ENCODE measurements at places on chromosomes 5 and 9.

DNA sequence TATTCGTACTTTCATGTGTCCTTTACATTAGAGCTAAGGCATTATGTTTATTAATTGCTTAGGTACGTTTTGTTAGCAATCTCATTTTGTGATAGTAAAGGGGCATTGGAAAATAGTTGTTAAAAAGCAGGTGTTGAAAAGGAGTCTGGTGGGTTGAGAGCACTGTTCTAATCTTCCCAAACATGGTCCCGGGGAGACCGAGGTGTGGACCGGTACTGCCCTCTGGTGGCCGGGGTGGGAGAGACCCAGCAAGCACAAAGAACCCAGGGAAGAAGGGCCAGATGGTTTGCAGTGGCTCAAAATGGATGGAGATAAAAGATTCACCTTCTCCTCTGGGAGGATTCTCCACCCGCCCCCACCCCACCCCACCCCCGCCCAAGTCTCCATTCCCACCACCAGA, 26.1 kb downstream of the IDNK start:
- peak; percentile 77 for DNase-seq

DNA sequence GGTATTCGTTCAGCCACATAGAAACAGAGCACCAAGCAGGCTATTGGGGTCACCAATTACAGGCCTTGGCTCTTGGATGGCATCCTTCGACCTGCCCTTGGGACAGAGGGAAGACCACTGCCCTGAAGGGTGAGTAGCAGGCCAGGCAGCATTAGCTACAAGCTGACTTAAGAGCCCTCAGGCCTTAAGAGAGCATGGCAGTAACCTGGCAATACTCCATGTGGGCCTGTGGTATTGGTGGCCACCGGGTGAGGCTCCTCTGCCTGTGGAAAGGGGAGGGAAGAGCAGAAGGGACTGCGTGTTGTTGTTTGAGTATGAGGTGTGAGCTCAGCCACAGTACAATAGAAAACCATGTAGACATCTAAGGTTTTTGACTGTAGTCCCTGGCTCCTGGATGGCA, 170.6 kb downstream of the MCTP1 start:
- DNase-seq, result no peak

GRCh38 chr5:120818128-120818527, 354.0 kb downstream of the PRR16 start:
- no peak for DNase-seq

DNA sequence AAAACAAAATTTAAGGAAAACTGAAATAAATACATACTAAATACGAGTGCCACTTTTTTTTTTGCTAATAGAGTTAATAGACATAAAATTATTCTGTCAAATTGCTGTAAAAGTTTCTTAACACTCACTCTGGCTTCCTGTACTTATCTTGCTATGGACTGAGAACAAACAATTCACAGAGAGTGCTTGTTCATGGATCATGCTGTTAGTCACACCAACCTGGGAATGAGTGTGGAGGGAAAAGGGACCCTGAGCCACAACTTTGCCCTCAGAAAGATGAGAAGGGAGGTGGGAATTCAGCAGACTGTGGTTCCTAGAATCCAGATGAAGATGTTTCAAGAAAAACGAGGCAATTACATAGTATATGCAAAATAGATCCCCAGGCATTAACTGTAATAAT, 246.9 kb downstream of the FBXL7 start:
- no peak for DNase-seq

DNA sequence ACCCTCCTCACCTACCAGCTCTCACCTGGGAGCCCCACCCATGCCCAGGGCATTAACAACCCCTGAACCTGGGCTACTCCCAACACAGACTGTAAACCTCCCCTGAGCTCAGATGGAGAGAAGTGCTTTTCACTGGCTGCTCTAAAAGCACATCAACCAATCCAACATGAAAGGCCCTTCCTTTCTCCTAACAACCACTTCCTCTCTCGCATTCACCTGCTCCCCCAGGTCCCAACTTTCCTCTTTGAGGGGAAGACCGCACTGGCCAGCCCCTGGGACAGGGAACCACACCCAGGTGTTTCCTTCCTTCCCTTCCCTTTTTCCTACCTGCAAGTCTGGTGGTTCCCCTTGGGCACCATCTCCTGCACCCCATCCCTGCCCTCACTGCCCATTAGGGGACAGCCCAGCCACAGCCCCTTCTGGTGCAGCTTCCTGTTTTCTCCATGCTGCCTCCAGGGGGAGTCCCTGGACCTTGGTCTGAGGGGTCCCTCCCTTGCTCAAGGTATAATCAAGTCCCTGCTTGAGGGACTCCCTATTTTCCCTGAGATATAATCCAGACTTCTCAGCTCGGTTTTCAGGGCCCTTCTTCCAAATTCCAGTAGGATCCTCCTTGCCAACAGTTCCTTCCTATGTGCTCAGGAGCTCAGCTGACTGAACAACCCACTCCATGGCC, 30.5 kb upstream of the DAB2IP start:
- peak; percentile 79 for DNase-seq

GRCh38 chr5:170306381-170306831, 8.8 kb upstream of the LCP2 start:
- no peak for DNase-seq

DNA sequence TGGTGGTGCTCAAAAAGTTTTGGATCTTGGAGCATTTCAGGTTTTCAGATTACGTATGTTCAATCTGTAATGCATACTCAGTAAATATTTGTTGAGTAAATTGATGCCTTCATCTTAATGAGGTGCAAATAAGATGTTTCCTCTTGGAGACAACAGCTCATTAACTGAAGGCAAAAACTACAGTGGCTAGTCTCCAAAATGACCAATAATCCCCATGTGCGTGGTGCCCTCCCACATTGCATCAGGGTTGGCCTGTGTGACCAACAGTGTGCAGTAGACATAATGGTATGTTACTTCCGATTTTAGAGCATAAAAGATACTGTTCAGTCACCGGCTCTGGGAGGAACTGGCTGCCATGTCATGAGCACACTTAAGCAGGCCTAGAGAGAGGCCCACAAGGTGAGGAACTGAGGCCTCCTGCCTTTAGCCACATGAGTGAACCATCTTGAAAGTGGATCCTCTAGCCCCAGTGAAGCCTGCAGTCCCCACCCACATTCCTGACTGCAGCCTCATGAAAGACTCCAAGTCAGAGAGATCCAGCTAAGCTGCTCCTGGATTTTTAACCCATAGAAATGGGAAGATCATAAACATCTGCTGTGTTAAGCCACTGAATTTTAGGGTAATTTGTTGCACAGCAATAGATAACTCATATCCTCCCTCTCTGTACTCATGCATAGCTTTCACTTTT, 55.7 kb downstream of the LIFR start:
- DNase-seq, result no peak

DNA sequence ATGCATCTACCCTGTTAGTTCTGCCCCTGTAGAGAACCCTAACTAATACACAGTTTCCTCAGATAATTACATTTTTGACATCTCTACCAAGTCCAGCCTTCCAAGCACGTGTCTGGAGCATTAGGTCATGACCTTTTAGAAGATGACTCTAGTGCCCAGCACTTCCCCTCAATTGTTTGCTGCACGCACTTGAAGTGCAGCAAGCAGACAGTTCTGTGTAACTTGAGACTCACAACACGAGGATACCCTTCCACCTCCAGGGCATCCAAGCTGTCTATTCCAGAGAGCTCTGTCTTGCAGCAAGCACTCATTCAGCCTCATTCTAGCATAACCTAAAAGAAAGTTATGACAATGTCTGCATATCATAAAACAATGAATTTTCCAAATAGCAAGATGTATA, 1410.5 kb upstream of the CDH18 start:
- no peak for DNase-seq

- DNase-seq, result no peak
These were observed 13.1 kb upstream of the LHFPL2 start for GRCh38 chr5:78661691-78662090.

GRCh38 chr9:104276709-104277245, 182.7 kb downstream of the SMC2 start:
- no peak for DNase-seq

GRCh38 chr5:66129144-66129543, 15.0 kb upstream of the SREK1 start:
- DNase-seq, result peak; percentile 29

GRCh38 chr5:169801324-169801777, 164.3 kb downstream of the DOCK2 start:
- no peak for DNase-seq

GRCh38 chr5:173457482-173457881, 129.3 kb upstream of the STC2 start:
- no peak for DNase-seq

DNA sequence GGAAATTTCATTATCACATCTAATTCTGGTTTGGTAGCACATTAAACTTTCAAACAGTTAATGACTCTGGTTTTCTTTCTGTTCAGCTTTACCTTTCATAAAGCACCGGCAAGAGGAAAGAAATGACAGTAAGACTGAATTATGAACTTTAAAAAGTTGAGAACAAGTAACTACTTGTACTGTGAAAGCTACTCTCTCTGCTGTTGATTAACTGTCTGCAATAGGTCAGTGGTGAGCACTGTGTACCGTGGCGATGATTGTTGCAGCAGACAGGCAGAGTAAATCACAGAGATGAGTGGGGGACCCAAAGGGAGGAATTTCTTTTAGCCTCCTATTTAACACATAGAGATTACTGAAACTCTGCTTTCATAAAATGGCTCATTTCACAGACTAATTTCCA, 74.0 kb upstream of the MEF2C start:
- no peak for DNase-seq

DNA sequence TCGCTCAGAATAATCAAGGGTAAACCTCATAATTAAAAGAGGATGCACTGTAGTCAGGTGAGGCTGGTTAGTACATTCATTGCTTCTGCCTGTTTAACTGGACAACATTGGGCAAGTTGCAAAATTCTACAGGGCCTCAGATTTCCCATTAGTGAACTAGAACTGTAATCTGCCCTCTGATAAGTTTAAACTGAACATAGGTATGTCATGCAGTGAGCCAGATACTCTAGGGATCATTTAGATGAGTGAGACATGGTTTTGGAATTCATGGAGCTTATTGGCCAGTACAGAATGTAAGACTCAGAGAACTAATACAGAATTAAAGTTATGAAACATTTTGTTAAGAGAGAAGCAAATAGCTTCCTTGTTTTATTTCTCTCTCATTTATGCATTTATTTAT, 35.9 kb downstream of the RNF44 start:
- DNase-seq, result no peak

DNA sequence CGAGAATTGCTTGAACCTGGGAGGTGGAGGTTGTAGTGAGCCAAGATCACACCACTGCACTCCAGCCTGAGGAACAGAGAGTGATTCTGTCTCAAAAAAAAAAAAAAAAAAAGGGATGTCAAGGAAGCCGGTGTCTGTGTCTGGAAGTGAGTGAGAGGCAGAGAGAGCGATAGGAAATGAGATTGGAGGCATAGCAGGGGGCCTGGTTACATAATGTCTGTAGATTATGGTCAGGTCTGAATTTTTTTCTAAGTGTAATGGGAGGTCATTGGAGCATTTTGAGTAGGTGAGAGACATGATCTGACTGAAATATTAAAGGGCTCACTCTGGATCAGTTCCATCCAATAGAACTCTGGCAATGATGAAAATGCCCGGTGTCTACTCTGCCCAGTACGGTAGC, 40.4 kb upstream of the CTNNA1 start:
- no peak for DNase-seq

DNA sequence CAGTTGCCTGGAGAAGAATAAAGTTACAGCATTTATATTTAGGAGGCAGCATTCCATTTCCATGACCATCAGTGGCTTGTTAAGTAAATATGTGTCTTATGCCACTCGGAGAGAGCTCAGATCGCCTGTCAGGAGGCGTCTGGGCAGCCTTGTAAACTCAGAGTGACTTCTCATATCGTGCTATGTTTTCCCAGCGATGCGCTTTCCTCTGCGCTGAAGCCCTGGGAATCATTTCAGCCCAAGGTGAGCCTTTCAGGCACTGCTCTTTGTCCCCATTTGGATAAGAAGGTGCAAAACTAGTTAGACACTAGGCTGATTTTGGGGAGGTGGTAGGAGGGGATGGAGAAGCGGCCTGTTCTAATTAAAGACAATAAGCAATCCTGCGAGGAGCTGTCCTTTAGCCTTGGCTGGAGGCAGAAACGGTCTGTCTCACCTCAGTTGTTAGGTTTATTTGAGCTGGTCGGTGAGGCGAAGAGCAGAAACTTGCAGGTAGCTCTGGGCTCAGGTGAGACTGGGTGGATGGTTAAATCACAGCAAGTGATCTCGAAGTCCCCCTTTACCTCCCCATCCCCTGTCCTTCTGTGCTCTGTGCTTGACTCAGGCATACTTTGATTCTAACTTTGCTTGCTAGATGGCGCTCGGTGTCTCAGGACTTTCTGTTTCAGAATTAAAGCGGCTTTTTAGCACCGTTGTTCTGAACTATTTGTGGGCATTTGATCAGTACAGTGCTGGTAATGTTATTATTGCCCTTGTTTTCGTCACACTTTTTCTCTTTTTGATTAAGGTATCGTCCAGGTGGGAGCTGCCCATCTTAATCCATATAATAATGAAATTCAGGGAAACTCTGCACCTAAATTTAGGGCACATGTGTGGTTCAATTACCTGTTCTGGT, 24.6 kb downstream of the NR2F1 start:
- peak; percentile 64 for DNase-seq
